ENCODE measurements at places on chromosomes 7 and 10.

GRCh38 chr10:7373039-7373438 is 37.8 kb downstream of the SFMBT2 start:
- DNase-seq, result no peak

- DNase-seq, result no peak
Measured at GRCh38 chr10:4623757-4624420, 202.1 kb upstream of the AKR1E2 start.

DNA sequence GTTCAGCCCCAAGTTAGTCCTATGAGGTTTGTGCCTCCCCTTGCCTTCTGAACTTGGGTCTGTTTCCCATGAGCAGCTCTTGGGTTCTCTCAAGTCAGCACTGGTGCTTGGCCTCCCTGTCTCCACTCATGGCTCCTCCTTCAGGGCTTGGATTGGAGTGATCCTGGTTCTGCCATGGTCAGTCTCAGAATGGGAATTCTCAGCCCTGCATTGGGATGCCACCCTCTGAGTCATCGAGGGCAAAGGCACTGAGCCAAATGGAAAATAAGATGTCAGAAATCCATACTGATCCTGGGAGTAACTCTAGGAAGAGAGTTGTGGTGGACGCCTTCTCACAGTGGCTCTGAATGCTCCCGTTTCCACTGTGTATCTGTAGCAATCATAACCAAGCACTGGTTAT is 233.4 kb upstream of the HABP2 start:
- DNase-seq, result no peak

DNA sequence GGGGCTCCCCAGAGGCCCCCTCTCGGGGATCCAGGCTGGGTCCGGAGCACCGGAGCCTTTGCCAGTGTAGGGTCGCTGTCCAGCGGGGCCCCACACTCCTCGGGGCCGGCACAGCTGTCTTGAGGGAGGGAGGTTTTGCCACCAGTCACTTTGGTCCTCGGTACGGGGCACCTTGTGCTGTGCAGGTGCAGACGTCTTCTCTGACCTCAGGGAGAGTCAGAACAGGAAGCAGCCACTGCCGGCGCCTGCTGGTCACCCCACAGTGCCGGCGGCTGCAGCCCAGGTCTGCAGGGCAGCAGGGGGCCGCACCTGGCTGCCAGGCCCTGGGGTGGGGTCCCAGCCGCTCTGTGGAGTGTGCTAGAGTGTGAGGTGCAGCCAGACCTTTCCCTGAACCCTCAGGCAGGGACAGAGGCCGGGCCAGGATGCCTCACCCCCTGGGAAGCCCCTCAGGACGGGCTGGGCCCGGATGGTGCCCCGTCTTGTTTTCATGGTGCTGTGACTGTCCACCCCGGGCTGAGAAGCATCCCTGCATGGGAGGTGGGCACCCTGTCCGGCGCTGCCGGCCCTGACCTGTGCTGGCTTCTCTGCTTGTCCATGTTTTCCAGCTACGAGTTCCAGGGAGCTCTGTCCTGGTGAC is 8.2 kb downstream of the MAFK start:
- no peak for DNase-seq

DNA sequence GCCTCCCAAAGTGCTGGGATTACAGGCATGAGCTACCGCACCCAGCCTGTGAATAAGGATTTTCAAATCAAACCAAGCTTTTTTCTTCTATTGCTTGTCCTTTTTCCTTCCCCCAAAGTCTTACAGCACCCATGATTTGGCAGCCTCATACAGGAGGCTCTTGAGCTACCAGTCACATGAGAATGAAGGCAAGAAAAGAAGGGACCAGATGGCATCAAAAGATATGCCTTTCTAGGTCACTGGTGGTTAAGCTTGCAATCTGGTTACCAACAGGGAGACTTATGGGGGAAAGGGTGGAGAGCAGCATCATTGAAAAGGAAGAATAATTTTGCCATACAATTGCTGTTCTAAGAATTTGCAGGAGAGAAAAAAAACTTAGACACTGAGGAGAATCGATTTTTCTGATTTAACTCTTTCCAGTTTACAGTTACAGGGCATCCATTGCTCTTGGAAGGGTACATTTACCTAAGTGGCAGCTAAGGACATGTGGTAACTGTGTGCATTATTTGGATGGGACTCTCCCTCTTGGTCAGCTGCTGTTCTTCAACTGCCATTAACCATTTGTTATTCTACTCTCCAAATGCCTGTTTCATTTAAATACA is 29.5 kb downstream of the SMNDC1 start:
- no peak for DNase-seq

GRCh38 chr10:11609052-11609451 is 2.4 kb downstream of the USP6NL start:
- DNase-seq, result no peak

DNA sequence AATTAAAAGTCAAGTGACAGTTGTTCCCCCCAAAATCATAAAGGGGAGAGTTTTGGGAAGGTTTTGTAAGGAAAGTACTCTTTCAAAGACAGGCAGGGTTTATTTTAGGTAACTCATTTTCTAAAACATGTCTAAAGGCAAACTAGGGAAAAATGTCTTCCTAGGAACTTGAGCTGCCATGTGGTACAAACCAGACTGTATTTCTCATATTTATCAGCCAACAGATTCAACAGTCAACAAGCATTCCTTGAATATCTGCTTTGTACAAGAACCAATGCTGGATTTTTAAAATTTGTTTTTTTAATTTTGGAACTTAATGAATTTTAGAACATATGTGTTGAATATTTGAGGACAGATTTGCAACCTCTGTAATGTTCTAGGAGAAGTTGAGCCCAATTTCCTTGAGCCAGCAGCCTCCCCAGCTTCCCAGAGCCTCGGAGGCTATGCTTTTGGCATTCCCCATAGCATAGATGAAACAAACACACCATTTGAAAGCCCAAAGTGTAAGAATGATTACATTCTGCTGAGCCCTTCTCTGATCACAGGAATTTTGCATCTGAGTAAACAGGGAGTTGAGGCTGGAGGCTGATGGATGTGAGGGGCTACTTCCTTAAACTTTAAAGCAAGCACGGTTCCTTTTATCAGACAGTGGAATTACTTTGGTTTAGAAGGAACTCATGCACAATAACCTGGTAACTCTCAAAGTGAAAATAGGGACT is 345.1 kb downstream of the RNLS start:
- DNase-seq, result no peak

- DNase-seq, result no peak
Measured at GRCh38 chr7:17560966-17561365, 262.5 kb downstream of the AHR start.

DNA sequence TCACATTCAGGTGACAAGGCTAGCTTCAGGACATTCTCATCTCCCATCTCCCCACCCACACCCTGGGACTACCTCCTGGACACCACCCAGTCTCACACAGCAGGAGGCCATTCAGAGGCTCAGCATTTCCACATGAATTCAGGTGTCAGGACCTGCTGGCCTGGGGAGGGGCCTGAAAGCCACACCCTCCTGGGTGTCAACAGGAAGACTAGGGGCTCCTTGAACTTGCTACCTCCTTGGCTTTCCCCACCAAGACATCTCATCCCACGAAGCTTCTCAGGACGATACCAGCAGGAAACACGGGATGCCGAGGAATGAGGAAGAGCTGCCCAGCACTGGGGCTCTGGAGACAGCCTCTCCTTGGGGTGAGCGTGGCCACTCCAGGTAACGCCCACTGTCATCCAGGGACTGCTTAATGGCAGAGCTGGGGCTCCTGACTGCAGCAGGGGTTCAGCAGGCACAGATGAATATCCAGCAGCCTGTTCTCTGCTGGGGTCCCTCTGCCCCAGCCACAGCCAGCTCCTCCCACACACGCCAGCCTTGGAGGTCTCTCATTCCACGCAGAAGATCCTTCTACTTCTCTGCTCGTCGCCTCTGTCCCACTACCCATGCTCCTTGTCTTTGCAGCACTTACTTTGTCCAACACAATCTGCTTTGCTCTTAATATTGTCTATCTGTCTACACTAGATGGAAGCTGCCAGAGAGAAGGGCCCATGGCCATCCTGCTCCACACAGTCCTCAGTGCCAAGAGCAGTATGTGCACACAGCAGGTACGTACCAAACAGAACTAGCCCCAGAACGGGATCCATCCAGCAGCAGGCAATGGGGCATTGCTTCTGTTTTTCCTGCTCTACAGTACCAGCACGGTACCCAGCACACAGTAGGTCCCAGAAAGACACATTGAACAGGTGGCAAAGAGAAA is 88.7 kb downstream of the FAM53B start:
- no peak for DNase-seq

DNA sequence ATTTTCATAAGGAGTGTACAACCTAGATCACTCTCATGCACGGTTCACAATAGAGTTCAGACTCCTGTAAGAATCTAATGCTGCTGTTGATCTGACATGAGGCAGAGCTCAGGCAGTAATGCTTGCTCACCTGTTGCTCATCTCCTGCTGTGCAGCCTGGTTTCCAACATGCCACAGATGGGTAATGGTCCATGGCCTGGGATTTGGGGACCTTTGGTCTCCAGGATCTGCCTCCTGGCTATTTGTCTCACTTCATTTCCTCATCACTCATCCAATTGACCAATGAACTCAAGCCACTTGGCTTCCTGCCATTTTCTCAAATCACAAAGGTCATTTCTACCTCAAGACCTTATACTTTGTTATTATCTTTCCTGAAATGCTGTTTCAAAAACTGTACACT is 786.1 kb downstream of the ANKRD7 start:
- no peak for DNase-seq

DNA sequence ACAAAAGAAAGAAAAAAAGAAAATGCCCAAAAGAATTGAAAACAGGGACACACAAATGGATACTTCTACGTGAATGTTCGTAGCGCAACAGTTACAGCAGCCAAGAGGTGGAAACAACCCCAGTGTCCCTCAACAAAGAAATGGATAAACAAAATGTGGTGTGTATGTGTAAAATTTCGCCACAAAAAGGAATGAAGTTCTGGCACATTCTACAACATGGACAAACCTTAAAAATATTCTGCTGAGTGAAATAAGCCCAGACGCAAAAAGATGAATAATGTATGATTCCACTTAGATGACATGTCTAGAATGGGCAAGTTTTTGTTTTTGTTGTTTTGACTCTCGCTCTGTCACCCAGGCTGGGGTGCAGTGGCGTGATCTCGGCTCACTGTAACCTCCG is 10.9 kb downstream of the UCMA start:
- DNase-seq, result no peak
